ENCODE measurements at places on chromosomes 6 and 20.

DNA sequence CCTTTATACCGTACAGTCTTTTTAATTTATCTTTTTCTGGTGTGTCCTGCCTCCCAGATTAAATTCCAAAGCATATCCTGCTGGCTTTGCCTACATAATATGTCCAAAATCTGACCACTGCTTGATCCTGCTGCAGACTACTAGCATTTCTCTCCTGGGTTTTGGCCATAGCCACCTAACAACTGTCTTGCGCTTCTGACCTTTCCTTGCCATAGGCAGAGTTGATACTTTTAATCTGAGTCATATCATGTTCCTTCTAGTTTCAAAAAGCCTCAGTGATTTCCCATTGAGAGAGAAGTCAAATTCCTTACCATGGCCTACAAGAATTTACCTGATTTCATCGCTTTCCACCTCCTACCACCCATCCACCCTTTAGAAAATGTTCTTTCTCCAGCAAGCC is 104.8 kb downstream of the BCKDHB start:
- no peak for DNase-seq

GRCh38 chr6:144953552-144954240 is 668.6 kb downstream of the UTRN start:
- DNase-seq = no peak

- DNase-seq = no peak
Observed at GRCh38 chr20:63477944-63478343, 5.5 kb upstream of the KCNQ2 start.

GRCh38 chr20:57109571-57109953 is 156.9 kb downstream of the BMP7 start:
- DNase-seq = no peak

GRCh38 chr20:5863040-5863833 is 87.1 kb downstream of the TRMT6 start:
- no peak for DNase-seq

DNA sequence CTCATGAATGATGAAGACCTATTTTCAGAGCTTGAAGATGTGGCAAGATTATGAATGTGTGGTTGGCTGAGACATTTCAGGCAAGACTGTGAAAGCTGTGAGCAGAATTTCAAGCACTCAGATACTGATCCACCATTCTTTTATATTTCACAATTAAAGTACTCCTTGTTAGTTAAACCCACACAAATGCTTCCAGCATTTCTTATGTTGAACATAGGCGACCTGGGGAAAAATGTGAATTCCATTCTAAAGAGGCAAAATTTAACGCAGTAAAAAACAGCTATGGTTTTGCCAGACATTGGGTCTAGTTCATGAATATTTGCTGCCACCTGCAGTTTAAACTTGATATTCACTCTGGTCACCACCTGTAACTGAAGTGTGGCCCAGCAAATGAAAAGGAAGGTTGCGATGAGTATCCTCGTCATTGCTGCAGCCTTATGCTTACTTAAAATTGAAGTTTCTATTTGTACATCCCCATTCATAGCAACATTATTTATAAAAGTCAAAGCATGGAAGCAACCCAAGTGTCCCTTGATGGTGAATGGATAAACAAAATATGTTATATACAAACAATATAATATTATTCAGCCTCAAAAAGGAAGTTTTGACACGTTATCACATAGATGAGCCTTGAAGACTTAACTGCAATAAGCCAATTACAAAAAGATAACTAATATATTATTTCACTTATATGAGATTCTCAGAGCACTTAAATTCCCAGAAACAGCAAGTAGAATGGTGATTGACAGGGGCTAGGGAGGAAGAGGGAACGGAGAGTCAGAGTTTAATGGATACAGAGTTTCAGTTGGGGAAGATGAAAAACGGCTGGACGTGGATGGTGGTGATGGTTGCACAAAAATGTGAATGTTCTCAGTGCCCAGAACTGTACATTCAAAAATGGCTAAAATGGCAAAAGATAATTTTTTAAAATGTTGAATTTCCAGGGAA is 32.4 kb upstream of the FAM184A start:
- DNase-seq = peak; percentile 11

GRCh38 chr6:18742406-18742805 is 355.3 kb downstream of the RNF144B start:
- no peak for DNase-seq

DNA sequence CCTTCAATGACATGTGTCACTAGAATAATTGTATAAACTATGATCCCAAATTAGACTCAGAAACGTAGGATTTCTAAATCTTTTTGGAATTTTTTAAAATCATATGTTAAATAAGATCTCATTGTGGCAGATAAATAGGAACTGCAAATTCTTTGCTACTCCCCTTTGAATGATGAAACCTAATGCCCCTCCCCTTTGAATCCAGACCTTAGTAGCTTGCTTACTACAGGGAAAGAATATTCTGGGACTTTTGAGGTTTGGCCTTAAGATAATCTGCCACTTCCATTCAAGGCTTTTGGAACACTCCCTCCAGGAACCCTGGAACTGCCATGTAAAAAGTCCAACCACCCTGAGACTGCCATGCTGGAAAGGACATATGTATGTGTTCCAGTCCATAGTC is 7.1 kb downstream of the TDP2 start:
- DNase-seq = no peak

GRCh38 chr20:59165396-59165795 is 1.8 kb downstream of the ZNF831 start:
- DNase-seq = no peak

- DNase-seq = no peak
Observed at GRCh38 chr6:15220062-15220461, 25.8 kb upstream of the JARID2 start.

DNA sequence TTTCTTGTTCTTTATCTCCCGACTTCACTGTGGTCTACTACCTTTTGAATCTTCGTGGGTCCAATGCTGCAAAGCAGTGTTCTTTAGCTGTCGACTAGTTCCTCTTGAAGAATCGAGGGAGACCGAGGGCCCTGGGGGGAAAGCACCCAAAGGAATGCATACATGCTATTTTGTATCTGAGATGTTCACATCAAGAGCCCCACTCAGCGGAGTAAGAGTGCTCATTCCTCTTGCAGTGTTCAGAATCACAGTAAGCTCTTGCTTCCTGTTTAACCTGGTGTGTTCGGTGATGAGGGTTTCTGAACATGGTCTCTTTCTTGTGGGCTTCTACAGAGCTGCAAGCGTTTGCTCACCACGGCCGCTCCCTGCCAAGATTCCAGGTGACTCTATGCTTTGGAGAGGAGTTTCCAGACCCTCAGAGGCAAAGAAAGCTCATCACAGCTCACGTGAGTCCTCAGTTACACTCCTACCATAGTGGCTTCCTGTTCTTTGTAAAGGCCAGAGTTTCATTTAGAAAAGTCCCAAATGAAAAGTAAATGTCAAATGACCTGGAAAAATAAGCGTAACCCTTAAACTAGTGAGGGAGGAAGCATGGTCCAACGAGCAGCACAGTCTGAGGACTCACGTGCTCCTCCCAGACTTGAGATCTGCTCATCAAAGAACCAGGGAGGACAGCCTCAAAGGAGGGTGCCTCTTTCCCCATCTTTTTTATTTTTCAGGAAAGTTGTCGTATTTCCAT is 13.3 kb downstream of the IRF4 start:
- DNase-seq = no peak

- DNase-seq = no peak
Observed at GRCh38 chr6:131460614-131461000, 112.4 kb upstream of the ARG1 start.

Data from T-helper 9 cell (primary cell).